ENCODE measurements at places on chromosomes 5 and 9. TPM values are rescaled to one million over a fixed set of nuclear protein-coding genes. Genes with fewer than 3 reads are reported as not detected.
A peak's percentile ranks its signal among the peaks of the same experiment; 100 is the strongest.

GRCh38 chr5:172872997-172873491 is 39.0 kb downstream of the ERGIC1 start:
- no peak for DNase-seq

DNA sequence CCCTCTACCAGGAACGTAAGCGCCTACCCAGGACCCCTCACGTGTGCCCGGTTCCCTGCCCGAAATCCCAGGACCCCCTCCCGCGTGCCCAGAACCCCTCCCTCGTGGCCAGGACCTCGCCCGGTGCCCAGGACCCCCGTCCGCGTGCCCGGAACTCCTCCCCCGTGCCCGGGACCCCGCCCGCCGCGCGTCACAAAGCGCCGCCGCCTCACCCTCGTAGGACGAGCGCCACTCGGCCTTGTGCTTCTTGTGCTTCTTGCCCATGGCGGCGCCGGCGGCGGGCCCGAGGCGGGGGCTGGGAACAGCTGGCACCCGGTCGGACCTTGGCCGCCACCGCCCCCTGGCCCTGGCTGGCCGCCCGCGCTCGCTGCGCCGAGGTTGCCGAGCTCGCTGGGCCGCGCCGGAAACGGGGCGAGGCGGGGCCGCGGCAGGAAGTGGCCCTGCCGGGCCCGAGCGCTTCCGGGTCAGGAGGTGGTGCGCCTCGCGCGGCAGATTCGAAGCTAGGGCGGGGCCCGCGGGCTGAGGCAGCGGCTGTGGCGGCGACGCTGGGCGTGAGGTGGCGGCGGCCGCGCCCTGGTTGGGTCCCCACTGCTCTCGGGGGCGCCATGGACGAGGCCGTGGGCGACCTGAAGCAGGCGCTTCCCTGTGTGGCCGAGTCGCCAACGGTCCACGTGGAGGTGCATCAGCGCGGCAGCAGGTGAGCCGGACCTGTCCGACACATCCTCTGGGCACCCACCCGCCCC is at the start of the genes BRD9 and TRIP13:
BRD9 (minus strand) TSS at position 408 of the 743 bp plus-strand sequence; CDS start at position 264, 144 bp downstream.
TRIP13 (plus strand) TSS at position 491 of the 743 bp plus-strand sequence; CDS start at position 606, 115 bp downstream.
- peak; percentile 4 for DNase-seq

DNA sequence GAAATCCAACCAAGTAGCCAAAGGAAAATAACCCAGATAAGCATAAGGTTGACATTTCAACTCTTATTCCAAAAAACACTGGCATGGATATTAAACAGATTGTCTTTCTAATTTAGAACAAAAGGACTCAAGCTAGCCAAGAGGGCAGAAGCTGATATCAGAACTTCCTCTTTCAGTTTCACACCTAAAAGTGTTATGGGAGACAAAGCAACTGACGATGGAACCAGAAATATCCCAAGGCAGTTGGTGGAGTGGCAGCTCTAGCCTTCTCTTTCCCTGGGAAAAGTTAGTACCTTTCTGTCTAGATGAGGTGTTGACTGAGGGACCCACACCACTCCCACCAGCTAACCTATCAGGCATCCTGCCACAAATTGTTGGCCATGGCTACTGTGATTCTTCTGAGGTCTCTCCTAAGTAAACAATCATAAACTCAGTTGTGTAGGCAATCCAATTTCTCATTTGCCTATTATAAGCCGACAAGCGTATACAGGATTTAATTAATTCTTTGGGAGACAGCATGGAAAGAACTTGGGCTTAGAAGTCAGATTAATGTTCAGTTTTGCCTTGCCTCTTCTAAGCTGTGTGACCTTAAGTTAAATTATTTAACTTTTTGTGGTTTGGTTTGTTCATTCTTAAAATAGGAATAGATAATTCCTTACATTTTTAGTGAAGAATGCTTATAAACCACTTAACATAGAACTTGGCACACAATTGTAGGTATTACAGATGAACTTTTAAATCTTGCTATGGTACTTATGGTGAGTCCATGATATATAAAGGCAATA is 110.9 kb upstream of the ADAMTSL1 start:
- peak; percentile 16 for DNase-seq

- DNase-seq = no peak
These were observed 4.0 kb downstream of the FOXE1 start for GRCh38 chr9:97856857-97857605.

- DNase-seq = no peak
These were observed 25.4 kb upstream of the TCF7 start for GRCh38 chr5:134088994-134089560.

The CCL27 gene
- polyA plus RNA-seq = 0.12 TPM

GRCh38 chr5:136028782-136029742 is at the start of gene TGFBI:
TSS of gene TGFBI (plus strand) at chr5:136028988. CDS start at chr5:136029056, 68 bp downstream.
- no peak for DNase-seq

DNA sequence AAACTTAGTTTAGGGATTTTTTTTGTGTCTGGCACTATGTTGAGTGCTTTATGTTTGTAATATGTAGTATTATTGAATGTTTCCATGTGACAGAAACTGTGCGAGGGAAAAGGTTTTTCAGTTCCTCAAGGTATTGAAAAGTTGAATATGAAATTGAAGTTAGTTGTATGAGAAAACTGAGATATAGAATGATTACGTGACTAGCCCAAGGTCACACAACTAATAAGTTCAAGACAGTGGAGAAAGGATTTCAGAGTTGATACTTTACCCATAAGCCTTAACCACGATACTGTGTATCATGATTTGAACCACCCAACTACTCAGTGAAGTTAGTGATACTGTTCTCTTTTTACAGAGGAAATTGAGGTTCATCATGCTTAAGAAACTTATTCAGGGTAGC is 5.7 kb downstream of the NIPBL start:
- no peak for DNase-seq

- DNase-seq = no peak
These were observed 100.1 kb upstream of the MRPS30 start for GRCh38 chr5:44708602-44709001.

GRCh38 chr5:85375525-85375924 is 990.8 kb upstream of the EDIL3 start:
- DNase-seq = no peak

DNA sequence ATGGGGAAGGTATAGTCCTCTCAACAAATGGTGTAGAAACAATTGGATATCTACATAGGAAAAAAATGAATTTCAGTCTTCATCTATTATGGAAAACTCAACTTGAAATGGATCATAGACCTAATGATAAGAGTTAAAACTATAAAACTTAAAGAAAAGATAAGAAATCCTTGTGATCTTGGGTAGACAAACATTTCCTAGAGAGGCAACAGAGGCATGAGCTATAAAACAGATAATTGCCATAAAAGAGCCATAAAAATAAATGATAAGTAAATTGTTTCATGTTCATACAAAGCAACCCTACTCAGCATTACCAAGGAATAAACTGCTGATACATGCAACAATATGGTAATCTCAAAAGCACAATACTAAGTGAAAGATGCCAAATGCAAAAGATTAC is 76.2 kb downstream of the SNX18 start:
- no peak for DNase-seq

The AIF1L gene
- polyA plus RNA-seq = 0.05 TPM

DNA sequence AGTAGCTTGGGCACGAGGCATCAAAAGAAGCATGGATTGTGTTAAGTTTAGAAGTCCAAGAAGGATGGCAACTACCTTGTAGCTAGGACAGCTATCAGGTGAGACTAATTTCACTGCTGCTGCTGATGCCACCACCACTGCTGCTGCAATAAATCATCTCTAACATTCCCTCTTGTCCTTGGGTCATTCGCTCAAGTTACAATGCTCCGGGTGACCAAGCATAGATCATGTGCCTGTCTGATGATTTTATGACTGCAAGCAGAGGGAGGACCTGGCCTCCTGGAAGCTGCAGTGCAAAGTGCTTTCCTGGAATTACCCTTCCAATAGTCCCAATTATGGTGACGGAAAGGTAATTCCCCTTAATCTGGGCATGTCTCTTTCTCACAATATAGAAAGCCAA is 334.4 kb downstream of the PRELID2 start:
- no peak for DNase-seq

The LPAR1 gene
- polyA plus RNA-seq = 211 TPM

The QRFP gene
- polyA plus RNA-seq = not detected

GRCh38 chr5:6553972-6554371 is 78.9 kb downstream of the NSUN2 start:
- no peak for DNase-seq

DNA sequence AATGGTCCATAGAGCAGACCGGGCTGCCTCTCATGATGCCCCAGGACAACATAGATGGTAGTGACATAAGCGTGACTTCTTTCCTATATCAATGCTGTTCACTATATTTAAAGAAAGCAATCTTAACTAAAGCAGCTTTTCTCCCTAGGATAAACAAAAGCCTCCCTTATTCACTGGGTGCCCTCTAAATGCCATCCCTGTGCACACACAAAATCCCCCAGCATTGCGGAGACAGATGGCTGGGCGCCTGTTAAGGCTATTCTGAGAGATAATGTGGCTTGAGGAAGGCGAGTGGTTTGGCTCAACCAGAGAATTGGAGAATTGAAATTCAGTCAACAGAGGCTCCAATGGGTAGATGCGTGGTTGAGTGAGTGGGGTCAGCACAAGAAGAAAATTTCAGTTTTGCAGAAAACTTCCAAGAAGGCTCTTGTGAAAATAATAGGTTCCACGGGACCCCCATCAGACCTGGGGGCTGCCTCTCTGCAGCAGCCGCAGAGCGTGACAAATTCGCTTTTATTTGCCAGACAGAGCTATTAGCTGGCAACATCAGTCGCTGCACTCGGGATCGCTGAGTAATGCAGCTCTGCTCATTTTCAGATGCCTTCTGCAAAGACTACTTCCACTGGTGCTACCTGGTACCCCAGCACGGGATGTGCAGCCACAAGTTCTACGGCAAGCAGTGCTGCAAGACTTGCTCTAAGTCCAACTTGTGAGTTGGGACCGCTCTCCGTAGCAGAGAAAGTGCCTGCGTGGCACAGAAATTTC is 103.9 kb upstream of the ICE1 start:
- no peak for DNase-seq

The SV2C gene
- polyA plus RNA-seq = not detected

DNA sequence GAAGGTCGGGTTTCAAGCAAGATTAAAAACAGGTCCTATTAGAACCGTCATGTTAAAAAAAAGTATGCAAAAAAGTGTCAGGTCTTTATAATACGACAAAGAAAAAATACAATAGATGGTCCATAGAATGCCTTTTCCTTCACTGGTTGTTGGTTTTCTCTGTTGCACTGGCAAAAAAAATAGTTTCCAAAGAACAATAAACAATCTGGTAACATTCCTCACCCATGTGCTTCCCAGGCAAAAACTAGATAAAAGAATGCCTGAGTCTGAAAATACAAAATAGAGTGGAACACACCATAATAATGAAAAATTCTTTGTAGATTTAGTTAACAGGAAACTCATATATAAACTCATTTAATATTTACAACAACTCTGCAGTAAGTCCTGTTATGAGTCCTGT is 590.0 kb upstream of the DMAC1 start:
- no peak for DNase-seq

DNA sequence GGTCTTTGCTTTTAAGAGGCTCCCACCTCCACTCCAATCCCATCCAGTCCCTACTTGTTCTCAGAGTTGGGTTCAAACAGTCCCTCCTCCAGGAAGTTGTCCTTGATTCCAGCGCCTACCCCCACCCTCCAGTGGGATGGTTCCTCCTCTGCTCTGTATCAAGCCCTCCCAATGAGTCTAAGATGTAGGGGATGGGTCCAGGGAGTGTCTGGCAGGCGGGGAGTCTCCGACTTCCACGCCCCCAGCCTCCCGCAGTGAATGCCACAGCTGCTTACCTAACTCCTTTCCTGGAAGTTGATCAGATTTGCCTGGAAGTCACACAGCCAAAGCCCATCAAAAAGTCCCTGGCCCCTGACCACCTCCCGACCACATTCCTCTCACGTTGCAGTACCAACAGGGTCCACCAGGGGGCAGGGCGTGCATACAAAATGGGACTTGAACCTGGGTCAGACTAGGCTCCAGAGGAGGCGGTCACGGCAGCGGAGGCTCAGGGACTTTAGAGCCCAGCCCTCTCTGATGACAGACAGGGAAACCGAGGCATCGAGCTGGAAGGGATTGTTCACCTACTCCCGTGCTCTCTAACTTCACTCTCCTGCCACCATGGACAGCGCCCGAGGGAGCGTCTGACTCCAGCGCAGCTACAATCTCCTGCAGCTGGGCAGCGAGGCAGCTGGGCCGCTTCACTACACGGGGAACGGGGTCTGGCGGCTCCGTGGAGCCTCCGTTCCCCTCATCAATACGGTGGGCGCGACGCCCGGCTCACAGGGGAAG is 25.0 kb upstream of the TDRD7 start:
- DNase-seq = no peak

GRCh38 chr9:128286440-128286839 is 10.4 kb downstream of the SWI5 start:
- DNase-seq = no peak

DNA sequence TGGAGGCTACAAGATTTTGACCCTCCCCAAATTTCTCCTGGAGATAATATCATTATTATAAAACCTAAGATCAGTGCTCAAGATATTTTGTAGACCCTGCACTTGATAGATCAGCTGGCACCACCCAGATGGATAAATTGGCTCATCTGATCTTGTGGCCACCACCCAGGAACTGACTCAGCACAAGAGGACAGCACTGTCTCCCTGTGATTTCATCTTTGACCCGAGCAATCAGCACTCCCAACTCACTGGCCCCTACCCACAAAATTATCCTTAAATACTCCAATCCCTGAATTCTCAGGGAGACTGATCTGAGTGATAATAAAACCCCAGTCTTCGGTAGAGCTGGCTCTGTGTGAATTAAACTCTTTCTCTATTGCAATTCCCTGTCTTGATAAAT is 34.5 kb upstream of the TENT2 start:
- no peak for DNase-seq

The CCL19 gene
- not detected for polyA plus RNA-seq

All from BJ (cell line).